ENCODE measurements at places on chromosomes 3 and 15. TPM values are rescaled to one million over a fixed set of nuclear protein-coding genes. Genes with fewer than 3 reads are reported as not detected.

DNA sequence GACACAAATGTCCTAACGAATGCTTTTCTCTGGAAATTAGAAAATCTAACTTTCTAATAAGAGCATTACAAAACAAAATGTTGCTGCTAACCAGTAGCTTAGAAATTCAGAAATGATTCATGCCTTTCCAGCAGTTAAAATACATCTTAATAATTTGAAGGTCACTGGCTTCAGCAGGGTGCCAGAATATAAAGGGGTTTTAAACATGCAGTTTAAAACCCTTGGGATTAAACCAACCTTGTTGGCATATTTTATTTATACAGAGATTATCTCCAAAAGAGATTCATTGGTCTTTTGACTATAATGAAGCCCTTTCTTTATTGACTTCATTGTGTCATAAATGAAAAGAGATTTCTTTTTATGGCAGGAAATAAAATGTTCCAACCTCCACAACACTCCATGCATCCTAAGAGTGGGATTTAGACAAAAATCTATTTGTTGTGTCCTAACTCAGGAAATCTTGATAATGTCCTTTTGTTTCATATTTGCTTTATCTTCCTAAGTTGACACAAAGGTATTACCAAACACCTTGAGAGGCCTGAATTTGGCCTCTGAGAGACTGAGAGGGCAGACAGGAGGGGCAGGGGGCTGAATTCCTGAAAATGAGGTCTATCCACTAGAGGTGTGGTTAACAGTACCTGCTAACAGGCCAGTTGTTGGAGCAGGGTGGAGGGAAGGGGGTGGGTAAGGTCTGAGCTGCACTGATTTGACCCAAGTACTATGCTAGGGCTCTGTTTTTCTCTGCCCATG is 124.4 kb downstream of the FEZF2 start:
- no peak for DNase-seq

DNA sequence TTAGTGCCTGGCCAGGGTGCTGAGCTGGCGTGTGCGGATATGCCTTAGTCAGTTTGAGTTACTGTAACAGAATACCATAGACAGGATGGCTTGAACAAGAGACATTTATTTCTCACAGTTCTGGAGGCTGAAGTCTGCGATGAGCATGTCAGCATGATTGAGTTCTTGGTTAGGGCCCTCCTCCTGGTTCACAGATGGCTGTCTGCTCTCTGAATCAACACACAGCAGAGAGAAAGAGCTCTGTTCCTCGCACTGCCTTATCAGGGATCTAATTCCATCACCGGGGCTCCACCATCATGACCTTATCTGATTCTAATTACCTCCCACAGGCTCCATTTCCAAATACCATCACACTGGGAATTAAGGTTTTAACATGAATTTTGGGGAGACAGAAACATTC is 386.6 kb upstream of the DPH6 start:
- no peak for DNase-seq

GRCh38 chr3:98151241-98151640 is 4.0 kb downstream of the OR5H14 start:
- peak; percentile 77 for DNase-seq

- DNase-seq: no peak
Observed at GRCh38 chr15:72365844-72366243, 10.0 kb downstream of the HEXA start.

GRCh38 chr15:36807134-36807764 is 227.8 kb downstream of the CDIN1 start:
- DNase-seq: no peak

Gene CACNA2D3
- 0.18 TPM for total RNA-seq

- no peak for DNase-seq
Observed at GRCh38 chr3:30085486-30085885, 520.9 kb upstream of the TGFBR2 start.

GRCh38 chr3:24505691-24506550 is 11.3 kb upstream of the THRB start:
- DNase-seq: no peak

DNA sequence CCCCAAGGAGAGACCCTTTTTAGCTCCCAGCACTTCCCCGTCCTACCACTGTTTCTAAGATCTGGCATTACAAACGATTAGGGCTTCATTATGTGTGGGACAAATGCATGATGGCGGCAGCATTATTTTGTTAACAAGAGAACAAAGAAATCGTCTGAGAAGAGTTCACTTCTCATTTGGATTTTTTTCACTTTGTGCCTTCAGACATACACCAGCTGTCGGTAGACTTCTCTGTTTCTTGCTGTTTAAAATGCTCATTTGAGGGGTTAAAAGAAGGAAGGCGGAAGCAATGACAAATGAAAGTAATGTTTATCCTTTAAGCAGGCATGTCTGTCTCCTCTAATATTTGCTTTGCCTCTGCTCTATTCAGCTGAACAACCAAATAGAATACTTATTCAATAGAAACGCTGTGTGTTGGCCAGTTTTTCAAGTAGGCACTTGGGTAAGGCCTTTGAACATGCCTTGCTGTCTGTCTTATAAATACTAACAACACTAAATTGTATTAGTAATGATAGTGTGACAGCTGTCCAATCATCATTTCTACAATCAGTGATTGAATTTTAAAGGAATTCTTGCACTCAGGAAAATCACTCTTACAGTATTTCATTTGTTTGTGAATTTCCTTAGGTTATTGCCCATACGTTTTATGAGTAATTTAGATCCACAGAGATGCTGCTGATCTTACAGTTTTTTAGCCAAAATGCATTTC is 382.4 kb downstream of the IL5RA start:
- DNase-seq: no peak

Gene CIB2
- 5.8 TPM for total RNA-seq

Gene CCDC54
- total RNA-seq: not detected

GRCh38 chr3:32076566-32076965 is 29.9 kb upstream of the GPD1L start:
- DNase-seq: no peak

DNA sequence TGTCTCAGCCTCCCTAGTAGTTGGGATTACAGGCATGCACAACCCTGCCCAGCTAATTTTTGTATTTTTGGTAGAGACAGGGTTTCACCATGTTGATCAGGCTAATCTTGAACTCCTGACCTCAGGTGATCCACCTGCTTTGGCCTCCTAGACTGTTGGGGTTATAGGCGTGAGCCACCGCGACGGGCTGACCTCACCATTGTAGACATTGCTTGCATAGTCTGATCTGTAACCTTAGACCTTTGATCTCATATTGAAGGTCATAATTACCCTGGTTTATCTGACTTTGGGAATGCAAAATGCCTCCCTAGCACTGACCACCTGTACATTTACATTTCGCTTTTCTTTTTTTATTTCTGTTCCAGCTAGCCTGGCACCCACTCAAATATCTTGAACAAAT is 31.2 kb downstream of the ADGRG7 start:
- DNase-seq: no peak

- no peak for DNase-seq
Observed at GRCh38 chr15:94844538-94845389, 613.4 kb downstream of the MCTP2 start.

GRCh38 chr15:31488437-31489204 is 162.0 kb downstream of the KLF13 start:
- peak; percentile 14 for DNase-seq

DNA sequence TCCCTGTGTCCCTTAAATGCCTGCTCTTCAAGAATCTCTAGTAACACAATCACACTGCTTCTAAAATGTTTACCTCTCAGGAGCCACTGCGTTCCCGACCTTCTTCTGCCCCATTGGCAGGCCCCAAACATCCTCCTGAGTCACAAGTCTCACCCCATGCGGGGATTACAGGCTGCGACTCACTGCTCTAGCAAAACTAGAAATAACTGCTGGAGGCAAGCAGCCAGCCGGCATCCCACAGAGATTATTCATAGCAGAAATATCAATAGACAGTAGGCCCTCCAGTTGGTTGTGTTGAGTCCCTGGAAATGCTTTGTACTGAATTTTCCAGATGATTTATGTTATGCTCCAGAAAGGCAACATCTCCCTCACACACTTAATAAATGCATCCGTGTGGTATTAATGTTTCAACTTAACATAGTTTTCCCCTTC is 64.8 kb downstream of the RFTN1 start:
- no peak for DNase-seq

DNA sequence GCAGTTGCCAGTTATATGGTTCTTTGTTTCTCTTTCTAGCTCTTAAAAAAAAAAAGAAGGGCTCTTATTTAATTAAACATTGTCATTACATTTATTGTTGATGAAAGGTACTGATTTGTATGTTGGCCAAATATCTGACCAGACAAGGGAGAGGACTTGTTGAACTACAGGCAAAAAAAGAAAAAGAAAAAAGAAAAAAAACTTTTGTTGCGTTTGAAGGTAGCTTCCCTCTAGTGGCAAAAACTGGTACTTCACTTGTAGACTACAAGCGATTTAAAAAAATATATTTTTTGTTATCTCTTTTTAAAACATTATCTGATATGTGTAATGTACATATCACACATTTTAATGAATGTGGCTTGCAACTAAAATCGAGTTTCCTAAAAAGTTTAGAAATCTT is 280.6 kb downstream of the ROBO2 start:
- DNase-seq: no peak

Gene LRRIQ4
- total RNA-seq: 1.3 TPM

GRCh38 chr15:77347197-77347596 is 72.7 kb downstream of the PEAK1 start:
- no peak for DNase-seq

DNA sequence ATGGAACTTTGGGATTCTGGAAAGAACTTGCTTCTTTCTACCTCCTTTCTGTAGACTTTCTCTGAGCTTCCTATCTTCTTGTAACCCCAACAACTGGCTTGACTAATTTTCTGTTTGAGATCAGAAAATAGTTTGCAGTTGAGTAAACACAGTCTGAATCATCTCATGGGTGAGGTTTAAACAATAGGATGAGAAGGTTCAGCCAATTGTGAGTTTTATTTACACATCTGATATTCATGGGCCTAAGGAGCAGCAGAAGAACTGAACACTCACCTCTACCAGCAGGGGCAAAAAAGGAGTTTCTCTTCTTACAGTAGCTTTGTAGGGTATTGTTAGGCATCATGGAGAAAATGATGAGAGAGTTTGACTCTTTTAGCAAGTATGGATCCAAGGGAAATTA is 54.2 kb downstream of the DTWD1 start:
- DNase-seq: no peak

- no peak for DNase-seq
Observed at GRCh38 chr3:78041486-78041885, 1001.6 kb downstream of the ROBO2 start.

GRCh38 chr15:89400116-89400781 is 65.6 kb upstream of the POLG start:
- no peak for DNase-seq

DNA sequence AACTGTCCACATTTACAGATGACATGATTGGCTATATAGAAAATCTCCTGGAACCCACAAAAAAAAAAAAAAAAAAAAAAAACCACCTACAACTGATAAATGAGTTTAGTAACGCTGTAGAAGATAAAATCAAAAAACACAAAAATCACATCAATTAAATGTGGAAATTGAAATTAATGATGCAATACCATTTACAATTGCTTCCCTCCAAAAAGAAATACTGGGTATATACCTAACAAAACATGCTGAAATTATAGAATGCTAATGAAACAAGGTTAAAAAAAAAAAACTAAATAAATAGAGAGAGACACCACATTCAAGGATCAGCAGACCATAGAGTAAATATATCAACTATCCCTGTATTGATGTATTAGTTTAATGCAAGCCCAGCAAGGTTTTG is 215.7 kb downstream of the ULK4 start:
- DNase-seq: no peak

DNA sequence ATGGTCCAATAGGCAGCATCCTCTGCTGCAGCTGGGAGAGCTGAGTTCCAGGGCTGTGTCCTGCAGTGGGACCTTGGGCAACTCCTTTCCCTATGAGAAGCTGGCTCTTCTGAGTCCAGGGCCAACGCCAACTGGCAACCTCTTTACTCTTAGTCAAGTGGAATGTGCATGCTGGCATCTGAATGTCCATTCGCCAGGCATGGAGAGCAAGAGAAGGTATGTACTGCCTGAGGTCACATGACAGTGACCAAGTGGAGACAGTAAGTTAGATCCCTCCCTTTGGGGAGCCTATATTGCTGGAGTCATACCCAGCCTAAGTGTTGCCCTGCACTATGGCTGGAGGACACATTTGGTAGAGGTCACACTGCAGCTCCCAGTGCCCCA is 12.1 kb downstream of the HEMK1 start:
- no peak for DNase-seq

Gene GATA2
- 29.0 TPM for total RNA-seq

- no peak for DNase-seq
Observed at GRCh38 chr3:86645756-86646155, 345.2 kb downstream of the VGLL3 start.

GRCh38 chr3:15606434-15606891 is 4.9 kb downstream of the BTD start:
- DNase-seq: no peak

Gene GABRR3
- total RNA-seq: not detected
